ENCODE measurements at places on chromosomes 6 and 20.

- no peak for ATAC-seq
These were observed 98.9 kb downstream of the KIF16B start for GRCh38 chr20:16474363-16474762.

GRCh38 chr20:18103497-18103896, 34.2 kb upstream of the KAT14 start:
- ATAC-seq = no peak

- ATAC-seq = no peak
These were observed 189.1 kb upstream of the TCF21 start for GRCh38 chr6:133699741-133700385.

DNA sequence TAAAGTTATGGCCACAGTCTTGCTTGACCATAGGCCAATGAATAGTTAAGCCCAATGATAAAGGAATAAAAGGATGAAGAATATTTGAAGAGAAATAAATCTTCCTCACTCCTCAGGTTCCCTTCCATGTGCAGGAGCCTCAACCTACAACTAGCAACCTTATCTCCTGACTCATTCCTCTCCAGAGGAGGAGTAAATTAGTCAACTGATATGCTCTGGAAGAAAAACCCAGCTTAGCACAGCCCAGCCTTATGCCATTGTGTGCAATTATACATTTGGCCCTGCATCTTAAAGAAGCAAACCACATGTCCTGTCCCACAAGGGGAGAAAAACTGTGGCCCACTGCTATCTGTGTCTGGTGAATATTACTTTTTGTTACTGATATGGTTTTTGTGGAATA, 82.1 kb downstream of the PHIP start:
- no peak for ATAC-seq

DNA sequence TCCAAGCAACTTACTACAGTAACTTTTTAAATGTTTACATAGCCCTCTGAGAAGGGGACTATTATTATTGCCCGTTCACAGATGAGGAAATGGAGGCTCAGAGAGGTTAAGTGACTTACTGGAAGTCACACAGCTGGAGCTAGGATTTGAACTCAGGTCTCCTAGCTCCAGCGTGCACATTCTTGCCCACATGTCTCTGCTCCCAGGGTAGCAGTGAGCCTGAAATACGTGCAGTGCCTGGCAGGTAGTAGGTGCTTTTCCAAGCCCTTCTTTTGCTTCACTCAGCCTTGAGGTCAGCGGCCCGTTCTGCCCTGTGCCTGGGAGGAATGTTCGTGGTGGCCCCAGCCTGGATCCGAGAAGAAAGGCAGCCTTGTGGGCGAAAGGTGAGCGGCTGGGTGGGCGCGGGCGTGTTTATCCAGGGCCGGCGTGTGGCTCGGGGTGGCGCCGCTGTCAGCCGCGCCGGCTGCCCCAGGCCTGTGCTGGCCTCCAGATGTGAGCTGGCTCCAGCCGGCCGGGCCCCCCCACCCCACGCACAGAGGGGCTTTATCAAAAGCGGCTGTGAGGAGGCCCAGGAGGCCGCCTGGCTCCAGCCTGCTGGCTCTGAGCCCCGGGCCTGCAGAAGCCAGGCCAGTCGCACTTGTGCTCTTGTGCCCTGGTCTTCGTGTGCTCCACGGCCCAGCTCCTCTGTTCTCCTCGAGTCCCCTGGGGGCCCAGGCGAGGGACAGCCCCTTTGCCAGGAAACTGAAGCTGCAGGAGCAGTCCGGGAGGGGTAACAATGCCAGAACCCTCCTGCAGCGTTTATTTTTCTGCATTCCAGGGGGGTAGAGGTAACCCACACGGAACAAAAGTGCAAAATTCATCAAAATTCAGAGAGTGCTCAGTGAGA, 58.1 kb downstream of the UBE2V1 start:
- ATAC-seq = no peak
